ENCODE measurements at places on chromosomes 6 and 20.

GRCh38 chr6:138522611-138523010 is 23.3 kb upstream of the NHSL1 start:
- no peak for DNase-seq

DNA sequence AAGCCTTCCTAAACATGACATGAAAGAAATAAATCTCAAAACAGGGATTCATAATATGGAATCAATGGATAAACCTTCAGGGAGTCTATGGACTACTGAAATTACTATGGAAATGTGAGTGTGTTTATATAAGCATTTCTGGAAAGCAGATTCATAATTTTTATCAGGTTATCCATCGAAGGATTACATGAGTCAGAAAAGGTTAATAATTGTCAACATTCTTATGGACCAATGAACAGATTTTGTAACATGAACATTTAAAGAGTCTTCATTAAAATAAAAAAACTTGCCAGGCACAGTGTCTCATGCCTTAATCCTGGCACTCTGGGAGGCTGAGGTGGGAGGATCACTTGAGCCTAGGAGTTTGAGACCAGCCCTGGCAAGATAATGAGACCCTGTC is 84.8 kb downstream of the AHI1 start:
- DNase-seq, result no peak

DNA sequence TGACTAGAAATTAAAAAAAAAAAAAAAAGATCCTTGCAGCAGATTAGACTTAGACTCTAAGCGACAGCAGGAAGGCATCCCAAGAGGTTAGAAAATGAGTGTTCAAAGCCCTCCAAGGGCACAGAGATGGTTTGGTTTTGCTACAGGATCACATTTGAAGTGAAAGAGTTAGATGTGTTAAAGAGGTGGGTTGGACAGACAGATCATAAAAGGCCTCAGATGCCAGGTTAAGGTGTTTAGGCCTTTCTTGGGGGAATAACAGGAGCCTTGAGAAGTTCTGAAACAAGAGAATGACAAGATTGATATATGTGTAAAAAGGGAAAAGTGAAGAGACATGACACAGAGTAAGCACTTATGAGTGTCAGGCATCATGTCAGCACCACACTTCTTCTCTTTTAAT is 107.5 kb downstream of the FYN start:
- DNase-seq, result no peak

GRCh38 chr6:70103798-70104197 is 199.1 kb downstream of the COL9A1 start:
- DNase-seq, result no peak

GRCh38 chr6:107715550-107716321 is 108.4 kb downstream of the SCML4 start:
- DNase-seq, result no peak

DNA sequence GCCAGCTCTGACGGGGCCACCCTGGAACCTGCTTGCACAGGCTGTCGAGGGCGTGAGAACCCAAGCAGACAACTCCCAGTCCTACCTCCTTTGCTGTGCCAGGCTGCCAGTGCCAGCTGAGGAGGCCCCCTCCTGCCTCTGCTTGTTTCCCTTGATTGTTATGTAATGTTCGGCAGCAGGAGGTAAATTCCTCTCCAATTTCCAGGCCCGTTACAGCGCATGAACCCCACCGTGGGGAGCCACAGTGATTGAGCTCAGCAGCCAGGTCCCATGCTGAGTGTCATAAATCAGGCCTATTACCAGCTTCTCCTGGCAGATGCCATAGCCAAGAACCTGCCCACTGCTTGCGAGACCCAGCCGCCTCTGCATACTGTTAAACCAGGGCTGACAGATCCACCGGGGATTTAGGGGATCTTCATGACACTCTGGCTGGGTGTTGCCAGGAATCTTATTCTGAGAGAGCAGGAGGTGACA is 320.5 kb downstream of the DHX35 start:
- DNase-seq, result no peak
